ENCODE measurements at places on chromosomes 5 and 9. TPM values are rescaled to one million over a fixed set of nuclear protein-coding genes. Genes with fewer than 3 reads are reported as not detected.

PDCD1LG2 gene
- 8.2 TPM for total RNA-seq

SUSD3 gene
- total RNA-seq, result 4.0 TPM

INSYN2B gene
- 6.6 TPM for total RNA-seq

MCC gene
- 29.1 TPM for total RNA-seq

PALM2AKAP2 gene
- 13.3 TPM for total RNA-seq
